ENCODE measurements at places on chromosomes 13 and 19.

- DNase-seq, result no peak
Measured at GRCh38 chr19:3366753-3367627, 607 bp downstream of the NFIC start.

DNA sequence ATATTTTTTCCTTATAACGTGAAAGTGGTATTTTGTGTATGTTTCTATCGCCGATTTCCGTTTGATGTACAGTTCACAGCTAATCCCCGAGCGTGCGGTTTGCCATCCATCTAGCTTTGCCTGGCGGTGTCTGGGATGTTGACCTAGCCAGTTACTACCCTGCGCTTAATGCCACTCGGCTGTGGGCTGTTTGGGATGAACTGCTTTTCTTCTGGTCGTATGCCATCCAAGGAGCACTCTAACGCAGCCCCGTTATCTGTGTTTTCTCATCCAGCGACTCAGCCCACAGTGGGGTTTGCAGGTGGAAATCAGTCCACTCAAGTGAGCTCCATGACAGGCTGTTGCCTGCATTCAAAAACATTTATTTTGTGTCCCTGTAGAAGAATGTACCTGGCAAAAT is 512.3 kb downstream of the MYO16 start:
- no peak for DNase-seq

DNA sequence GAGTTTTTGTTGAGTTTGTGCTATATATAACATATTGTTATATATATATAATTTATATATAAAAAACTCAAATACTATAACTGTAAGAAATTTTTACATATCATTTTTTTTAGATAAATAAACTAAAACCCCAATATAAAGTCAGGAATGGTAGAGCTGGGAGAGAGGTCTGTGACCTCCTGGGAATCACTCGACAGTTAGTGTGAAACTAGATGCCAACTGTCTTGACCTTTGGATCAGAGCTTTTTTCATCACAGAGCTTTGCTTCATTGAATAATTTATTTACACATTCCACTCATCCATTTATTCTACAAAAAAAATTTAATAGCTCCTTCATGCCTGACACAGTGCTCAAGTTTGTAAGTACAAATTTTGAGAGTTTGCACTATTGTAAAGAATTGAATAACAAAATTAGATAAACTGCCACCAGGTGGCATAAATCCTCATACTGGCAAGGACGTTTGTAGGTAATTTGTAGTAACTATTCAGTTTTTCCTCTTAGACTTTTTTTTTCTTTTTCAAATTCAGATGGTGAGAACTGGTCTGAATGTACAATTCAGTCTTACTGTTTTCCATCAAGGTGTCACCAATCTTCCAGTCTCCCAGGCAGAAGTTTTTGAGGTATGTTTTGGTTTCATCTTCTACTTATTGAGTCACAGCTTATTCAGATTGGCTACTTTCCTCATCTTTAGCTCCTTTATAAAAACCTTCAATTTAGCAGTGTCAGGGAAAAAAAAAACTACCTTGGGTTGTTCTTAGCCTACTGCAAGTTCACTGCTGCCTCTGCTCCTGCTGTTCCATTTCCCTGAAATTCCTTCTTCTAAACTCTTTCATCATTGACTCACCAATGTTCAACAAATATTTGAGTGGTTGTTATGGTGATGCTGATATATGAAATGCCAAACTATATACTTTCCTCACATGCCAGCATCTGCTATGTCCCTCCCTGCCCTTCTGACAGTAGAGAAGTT is 28.7 kb downstream of the LACC1 start:
- DNase-seq, result no peak

- no peak for DNase-seq
Measured at GRCh38 chr19:38711726-38712153, 32.5 kb downstream of the CAPN12 start.

- no peak for DNase-seq
Measured at GRCh38 chr19:48994035-48994386, 324 bp downstream of the RUVBL2 start.

DNA sequence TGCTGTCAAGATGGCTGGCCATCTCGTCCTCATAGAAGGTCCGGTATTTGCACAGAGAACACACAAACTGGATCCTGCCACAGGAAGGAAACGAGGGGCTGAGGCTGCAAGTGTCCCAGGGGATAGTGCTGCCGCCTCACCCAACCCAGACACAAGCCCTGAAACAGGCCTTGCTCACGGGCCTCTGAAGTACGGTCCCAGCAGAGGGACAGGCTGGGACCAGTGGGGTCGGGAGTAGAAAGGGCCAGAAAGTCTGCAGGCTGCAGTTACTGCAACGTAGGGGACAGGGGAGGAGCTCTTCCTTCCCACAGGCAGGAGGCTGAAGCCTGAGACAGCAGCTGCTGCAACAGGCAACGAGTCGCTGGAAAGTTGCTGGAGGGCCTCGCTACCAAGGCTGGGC is 18.2 kb upstream of the AKAP8 start:
- no peak for DNase-seq
